ENCODE measurements at places on chromosomes 2 and 18. TPM values are rescaled to one million over a fixed set of nuclear protein-coding genes. Genes with fewer than 3 reads are reported as not detected.

DNA sequence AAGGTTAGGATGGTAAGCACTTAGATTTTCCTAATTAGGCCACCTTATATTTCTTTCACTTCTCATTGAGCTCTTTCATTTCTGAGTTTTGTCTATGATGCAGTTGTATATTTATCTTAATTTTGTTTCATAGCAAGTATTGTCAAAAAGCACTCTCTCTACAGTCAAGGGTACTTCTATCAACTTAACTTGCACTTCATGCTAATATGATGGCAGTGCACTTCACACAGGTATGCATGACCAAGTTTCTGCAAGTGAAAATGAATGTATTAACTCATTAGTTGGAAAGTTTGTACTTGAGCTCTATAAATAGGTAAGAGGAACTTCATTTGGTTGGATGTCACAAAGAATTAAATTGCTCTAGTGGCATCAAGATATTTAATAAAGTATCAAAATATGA, 51.5 kb upstream of the CDH19 start:
- DNase-seq = no peak

EVA1A gene
- 0.66 TPM for polyA plus RNA-seq

HTR2B gene
- 2.3 TPM for polyA plus RNA-seq

SCTR gene
- 0.50 TPM for polyA plus RNA-seq

- no peak for DNase-seq
Observed at GRCh38 chr18:26631135-26631534, 82.8 kb upstream of the KCTD1 start.
